ENCODE measurements at places on chromosomes 16 and 17.

GRCh38 chr17:17183744-17184143 is 22.4 kb downstream of the PLD6 start:
- DNase-seq: no peak

- DNase-seq: no peak
Measured at GRCh38 chr17:31489295-31490018, 98.0 kb downstream of the RAB11FIP4 start.

DNA sequence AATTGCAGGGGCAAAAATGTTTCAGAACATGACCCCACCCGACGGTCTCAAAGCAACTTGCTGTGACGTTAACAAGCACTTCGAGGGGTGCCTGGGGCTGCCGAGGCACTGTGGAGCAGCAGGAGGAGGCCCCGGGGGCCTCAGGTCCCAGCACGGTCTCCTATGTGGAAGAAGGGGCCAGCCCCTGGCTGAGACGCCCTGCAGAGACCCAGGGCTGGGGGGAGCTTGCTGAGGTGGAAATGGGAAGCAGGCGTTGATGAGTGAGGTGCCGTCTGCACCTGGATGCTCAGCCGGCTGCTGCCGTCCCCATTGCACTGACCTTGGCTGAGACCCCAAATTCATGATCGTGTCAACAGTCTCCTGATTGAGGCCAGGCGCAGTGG is 46.5 kb downstream of the NT5M start:
- no peak for DNase-seq

DNA sequence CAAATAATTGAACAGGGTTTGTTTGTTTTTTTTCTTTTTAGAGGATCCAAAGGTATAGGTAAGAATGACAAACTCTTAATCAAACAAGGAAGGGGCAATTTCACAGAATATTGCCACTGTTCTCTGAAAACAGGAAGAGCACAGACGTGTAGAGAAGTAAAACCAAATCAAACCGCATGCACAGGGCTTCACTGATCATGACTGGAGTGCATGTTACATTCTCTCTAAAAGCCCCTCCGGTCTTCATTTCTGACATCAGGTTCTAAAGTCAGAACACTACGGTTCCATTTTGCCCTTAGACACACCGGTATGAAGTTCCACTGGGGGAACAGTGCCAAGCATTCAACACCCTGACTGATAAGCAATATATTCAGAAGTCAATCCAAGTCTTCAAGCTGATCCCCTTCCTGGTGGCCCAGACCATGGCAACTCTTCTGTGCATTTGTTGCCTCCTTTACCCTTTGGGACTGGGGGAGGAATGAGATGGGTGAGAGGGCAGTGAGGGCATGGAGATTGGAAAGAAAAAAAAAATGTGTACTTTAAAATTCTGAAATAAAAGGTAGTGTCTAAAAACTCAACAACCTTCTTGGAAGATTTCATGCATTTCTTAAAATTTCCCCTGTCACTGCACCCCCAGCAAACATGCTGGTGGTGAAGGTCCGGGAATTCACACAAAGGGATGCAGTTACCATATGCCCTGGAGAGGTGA is 1.4 kb downstream of the MMD start:
- DNase-seq: no peak

DNA sequence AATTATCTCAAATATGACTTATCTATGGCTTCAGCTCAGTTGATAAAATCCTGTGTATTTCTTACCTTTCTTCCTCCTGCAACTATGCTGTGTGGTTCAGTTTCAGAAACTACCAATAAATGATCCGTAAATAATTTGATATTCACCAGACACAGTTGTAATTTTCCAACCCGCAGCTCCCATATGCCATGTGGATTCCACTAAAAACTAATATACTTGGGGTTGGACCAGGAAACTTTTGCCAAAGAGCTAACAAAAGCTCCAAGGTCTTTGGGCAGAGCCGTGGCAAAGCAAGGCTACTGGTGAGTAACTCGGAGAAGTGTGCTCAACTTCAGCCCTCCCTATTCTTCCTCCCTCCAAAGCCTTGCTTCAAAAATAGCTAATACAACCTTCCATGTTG is 2.3 kb upstream of the CHST6 start:
- no peak for DNase-seq

DNA sequence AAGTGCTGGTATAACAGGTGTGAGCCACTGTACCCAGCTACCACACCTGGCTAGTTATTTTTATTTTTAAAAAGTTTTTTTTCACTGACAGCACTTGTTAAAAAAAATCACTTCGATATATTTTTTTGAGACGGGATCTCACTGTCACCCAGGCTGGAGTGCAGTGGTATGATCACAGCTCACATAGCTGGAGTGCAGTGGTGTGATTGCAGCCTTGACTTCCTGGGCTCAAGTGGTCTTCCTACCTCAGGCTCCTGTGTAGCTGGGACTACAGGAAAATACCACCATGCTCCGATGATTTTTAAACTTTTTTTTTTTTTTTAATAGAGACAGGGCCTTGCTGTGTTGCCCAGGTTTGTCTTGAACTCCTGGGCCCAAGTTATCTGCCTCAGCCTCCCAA is 12.9 kb downstream of the NBR1 start:
- no peak for DNase-seq

GRCh38 chr17:74391771-74392170 is 24.5 kb downstream of the GPR142 start:
- no peak for DNase-seq

GRCh38 chr16:8885674-8886592 is 3.8 kb downstream of the LITAFD start:
- peak; percentile 77 for DNase-seq

GRCh38 chr17:3033248-3033640 is 30.2 kb downstream of the OR1D5 start:
- no peak for DNase-seq

DNA sequence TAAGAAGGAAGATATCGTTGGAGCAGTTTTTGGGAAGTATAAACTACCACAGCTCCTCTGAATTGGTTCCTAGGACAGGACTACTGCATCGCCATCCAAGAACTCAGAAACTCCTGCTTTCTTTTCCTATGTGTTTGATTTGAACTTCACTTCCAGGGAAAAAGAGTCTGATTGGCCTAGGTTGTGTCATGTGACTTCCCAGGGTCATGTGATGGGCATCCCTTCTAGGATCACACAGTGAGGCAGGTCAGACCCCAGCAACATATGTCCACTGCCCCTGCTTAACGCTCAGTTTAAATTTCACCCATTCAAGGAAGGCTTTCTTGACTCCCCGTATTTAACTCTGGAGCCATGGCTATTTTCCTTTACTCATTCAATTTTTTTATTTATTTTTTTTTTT is 445.2 kb upstream of the SALL1 start:
- DNase-seq: no peak

DNA sequence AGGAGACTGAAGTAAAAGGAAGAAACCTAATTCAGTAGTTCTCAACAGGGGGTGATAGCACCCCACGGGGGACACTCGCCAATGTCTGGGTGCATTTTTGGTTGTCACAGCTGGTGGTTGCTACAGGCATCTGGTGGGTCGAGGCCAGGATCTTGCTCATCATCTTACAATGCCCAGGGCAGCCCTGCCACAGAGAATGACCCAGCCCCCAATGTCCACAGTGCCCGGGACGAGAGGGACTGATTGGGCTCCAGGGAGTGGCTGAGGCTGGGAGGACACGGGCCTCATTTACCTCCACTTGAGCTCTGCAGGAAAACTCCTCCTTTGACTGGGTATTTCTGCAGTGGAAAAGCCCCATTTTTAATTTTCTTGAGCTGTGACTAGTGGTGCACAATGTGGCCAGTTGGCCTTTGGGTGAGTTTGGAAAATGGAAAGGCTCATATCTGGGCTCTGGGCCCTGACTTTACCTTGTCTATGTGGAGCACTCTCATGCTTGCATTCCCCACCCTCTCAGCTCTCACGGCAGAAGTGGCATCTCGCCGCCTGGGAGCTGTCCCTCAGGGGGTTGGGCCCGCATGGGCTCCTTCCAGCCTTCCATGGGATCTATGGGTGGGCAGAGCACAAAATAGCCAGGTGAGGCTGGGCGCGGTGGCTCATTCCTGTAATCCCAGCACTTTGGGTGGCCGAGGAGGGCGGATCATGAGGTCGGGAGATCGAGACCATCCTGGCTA is 37.7 kb upstream of the IRF8 start:
- no peak for DNase-seq

DNA sequence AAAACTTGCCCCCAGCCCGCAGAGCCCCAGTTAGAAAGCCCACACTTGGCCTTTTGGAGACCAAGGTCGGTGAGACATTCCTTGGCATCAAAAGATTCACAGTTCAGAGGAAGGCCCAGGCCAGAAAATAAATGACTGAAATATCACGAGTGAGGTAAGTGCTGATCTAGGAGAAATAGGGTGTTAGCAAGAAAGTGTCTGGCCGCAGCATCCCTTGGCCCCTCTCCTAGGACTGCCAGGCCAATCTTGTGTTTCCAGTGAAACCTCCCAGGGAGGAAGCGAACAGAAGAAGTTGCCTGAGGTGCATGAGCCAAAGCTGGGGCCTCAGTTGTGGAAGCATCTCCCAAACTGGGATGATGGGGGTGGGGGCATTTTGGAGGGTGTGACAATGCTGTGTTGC is 22.5 kb upstream of the NSMCE1 start:
- DNase-seq: no peak

GRCh38 chr17:49496183-49496866 is 1.2 kb downstream of the NGFR start:
- DNase-seq: peak; percentile 48

GRCh38 chr17:19671433-19671832 is 22.9 kb downstream of the ALDH3A2 start:
- DNase-seq: no peak
